ENCODE measurements at places on chromosomes 4 and X.

- DNase-seq: no peak
Observed at GRCh38 chrX:32871636-32872035, 339.7 kb downstream of the DMD start.

- no peak for DNase-seq
Observed at GRCh38 chr4:168725930-168726329, 229.1 kb downstream of the PALLD start.

DNA sequence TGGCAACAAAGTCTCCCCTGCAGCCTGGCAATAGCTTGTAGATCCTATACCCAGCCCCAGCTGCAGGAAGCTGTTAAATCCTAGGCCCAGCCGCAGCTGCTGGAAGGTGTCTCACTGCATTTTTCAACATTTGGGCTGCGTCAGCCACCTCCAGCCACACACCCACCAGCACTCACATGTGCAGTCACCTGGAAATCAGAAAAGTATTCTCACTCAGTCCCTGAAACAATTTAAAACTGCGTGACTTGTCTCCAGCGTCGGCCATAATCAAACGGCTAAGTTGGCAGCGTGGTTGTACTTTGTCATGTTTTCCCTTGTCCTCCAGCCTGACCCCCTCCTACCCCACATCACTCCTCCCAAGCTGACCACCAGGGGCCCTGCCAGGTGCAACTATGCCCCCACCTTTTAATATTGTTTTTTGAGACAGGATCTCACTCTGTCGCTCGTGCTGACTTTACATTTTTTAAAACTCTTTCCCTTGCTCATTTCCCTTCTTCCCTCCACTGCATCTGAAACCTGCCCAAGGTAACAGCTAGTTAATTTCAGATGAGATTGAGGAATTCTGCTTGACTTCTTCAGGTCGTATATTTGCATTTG lies 97.2 kb upstream of the FRG1 start:
- no peak for DNase-seq

GRCh38 chrX:23732704-23733103 lies 10.4 kb downstream of the ACOT9 start:
- no peak for DNase-seq

DNA sequence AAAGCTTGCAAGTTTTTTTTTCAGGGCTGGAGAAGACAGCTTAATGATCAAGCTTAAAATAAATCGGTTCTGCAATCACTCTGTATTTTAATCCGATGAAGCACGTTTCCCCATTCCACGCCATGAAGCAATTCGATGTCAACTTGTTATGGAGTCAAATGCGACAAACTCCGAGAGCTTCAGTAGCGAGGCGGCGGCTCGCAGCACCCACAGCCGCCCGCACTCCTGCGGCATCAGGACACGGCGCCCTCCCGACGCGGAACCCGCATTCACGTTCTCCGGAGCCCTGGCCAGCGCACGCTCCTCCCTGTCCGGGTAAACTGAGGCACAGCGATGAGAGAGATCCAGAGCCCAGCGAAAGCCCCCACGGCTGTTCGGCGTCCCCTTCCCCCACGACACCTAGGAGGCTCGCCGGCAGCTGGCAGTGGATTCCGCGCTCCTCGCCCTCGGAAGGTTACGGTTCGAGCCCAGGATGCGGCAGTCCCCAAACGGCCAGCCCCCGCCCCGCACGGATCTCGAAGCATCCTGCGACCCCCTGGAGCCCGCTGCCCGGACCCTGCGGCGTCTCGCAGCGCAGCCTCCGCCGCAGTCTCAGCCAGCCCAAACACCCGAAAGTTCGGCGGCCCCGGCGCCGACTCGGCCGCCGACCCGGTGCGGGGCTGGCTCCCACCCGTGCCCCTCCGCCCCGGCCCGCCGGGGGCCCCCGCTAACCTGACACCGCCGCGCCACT lies 507 bp downstream of the MFAP3L start:
- DNase-seq: no peak

- no peak for DNase-seq
Observed at GRCh38 chr4:158032733-158033415, 140.0 kb downstream of the GASK1B start.

DNA sequence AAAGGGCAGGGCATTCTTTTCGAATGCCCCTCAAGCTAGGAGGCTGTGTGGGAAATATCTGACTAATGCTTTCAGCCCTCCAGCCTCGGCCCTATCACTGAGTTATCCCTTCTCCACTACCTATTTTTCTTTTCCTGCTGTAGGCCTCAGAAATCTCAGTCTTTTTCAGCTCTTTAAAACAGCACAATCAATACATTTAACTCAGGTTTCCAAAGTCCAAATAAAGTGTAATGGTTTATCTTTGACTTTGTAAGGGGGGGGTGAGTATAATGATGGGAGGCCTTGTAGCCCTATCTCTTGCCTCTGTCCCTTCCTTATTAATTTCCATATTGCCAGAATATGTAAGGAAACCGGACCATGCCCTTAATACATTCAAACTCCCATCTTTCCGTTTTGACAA lies 1.6 kb upstream of the WNK3 start:
- DNase-seq: no peak

DNA sequence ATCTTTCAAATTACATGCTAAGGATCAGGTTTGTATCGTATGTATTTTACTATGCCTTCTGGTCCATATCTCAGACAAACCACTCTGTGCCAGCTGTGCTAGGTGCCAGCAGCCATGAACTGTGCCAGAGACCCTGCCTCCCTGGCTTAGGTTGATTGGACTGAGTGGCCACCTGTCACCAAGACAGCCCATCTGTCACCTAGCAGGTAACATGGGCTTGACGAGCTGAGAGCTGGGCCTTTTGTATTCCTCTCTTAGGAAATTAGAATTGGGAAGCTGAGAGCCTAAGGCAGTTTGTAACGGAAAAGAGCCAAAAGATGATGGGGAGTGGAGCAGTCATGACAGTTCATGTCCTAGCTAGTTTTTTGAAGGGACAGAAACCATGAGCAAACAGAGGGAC lies 42.5 kb downstream of the TMEM164 start:
- DNase-seq: no peak

- DNase-seq: peak; percentile 47
Observed at GRCh38 chr4:555566-556275, 20.4 kb downstream of the TMEM271 start.

DNA sequence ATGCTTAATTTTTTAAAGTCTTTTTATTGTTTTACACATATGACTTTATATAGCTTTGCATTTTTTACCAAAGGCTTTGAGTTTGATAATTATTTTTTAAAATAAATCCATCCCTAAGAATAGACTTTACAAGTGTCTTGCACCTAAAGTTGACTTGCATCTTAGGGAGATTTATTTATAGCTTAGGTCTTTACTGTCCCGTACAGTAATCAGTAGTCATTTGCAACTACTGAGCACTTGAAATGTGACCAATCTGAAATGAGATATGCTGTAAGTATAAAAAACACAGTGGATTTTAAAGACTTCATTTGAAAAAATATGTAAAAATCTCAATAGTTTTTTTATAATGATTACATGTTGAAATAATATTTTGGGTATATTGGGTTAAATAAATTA lies 19.2 kb downstream of the TBC1D1 start:
- DNase-seq: no peak

DNA sequence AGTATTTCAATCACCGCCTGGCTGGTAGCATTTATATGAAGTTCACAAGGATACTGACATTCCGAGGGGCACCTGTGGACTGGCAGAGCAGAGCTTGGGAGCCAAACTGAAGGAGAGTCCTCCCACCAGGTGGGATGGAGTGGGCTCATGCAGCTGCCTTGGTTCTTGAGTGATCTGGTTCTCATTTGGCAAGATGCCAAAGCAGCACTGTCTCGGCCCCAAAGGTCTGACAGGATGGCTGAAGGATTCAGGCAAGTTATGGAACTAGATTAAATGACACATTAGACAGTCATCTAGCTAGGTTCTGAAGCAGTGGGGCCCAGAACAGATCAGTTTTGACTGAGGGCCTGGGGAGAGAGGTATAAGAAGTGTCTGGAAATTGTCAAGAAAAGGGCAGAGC lies 3.2 kb downstream of the FGF16 start:
- no peak for DNase-seq

DNA sequence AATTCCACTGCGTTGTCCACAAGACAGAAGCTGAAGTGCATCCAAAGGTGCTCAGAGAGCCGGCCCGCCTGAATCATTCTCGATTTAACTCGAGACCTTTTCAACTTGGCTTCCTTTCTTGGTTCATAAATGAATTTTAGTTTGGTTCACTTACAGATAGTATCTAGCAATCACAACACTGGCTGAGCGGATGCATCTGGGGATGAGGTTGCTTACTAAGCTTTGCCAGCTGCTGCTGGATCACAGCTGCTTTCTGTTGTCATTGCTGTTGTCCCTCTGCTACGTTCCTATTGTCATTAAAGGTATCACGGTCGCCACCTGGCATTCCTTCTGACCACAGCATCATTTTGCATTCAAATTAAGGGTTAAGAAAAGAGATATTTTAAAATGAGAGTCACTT lies 115.5 kb downstream of the NFKB1 start:
- no peak for DNase-seq

GRCh38 chrX:40127052-40127451 lies 29.3 kb upstream of the BCOR start:
- no peak for DNase-seq

GRCh38 chrX:41522081-41522480 lies 74.9 kb downstream of the NYX start:
- no peak for DNase-seq

DNA sequence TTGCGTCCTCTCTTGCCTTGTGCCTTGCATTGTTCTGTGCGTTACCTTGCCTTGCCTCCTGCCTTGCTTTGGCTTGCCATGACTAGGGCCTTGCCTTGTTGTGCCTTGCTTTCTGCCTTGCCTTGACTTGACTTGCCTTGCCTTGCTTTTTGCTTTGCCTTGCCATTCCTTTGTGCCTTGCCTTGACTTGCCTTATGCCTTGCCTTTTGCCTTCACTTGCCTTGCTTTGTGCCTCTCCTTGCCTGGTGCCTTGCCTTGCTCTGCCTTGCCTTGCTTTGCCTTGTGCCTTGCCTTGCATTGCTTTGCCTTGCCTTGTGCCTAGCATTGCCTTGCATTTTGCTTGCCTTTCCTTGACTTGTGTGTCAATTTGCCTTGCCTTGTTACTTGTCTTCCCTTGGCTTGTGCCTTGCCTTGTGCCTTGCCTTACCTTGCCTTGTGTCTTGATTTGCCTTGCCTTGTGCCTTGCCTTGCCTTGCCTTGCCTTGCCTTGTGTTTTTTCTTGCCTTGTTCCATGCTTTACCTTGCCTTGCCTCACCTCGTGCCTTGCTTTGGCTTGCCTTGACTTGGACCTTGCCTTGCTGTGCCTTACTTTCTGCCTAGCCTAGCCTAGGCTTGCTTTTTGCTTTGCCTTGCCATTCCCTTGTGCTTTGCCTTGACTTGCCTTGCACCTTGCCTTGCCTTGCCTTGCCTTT lies 95.8 kb downstream of the TAB3 start:
- no peak for DNase-seq

DNA sequence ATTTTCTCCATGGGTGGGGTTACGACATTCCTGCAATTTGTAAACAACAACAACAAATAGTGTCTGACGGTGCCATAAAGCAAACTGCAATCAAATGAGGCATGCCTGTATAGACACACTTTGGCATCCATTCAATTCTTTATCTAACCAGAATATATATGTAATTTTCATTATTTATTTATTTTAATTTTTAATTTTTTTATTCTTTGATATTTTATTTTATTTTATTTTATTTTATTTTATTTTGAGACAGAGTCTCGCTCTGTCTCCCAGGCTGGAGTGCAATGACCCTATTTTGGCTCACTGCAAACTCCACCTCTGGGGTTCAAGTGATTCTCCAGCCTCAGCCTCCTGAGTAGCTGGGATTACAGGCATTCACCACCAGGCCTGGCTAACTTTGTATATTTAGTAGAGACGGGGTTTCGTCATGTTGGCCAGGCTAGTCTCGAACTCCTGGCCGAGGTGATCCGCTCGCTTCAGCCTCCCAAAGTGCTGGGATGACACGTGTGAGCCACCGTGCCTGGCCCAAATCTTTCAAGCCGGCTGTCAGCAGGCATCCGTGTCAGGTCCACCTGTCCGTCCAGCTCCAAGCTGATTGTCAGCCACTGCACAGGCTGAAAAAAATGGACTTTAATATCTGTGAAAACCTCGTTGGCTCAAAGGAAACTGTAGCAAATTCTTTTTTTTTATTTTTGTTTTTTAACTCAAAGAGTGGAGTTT lies 200.8 kb downstream of the ASMT start:
- no peak for DNase-seq

- DNase-seq: no peak
Observed at GRCh38 chr4:138113819-138114400, 128.2 kb downstream of the SLC7A11 start.

GRCh38 chr4:91894006-91894405 lies 409.8 kb upstream of the GRID2 start:
- no peak for DNase-seq

DNA sequence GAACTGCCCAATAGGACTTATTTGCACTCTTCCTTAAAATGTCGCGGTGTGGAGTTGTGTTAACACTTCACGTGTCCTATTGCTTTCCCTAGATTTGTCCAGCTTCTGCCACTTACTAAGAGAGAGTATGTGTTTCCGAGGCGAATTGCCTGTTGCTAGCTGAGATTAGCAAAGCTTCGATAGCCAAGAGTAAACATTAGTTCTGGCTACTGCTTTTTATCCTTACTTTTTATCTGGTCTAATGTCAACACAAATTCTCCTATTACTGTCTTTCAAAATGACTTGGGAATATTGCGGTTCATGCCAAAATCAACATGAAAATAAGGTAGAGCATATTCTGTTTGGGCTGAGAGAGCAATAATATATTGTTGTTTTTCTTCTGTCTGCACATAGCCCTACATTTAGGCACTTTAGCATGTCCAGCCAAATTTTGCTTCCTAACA lies 90.4 kb upstream of the VEGFC start:
- no peak for DNase-seq

DNA sequence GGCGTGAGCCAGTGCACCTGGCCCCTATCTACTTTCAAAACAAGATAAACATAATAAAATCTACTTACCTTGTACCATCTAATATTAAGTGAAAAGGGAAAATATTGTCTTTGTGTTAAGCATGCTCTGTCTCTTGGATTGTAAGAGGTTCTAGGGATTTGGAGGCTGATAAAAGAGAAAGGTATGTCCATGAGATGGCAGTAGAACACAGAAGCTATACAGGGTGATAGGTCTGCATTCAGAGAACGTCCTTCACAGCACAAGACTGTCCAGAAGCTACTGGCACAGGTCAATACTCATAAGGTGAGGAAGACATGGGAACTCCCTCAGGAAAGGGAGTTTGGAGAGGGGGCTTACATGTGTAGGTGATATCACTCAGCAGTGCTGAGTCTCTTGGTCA lies 135.5 kb downstream of the TMEM47 start:
- no peak for DNase-seq

- no peak for DNase-seq
Observed at GRCh38 chrX:150219374-150220185, 143.5 kb upstream of the MAMLD1 start.

- DNase-seq: no peak
Observed at GRCh38 chr4:879729-880077, 52.4 kb downstream of the GAK start.

DNA sequence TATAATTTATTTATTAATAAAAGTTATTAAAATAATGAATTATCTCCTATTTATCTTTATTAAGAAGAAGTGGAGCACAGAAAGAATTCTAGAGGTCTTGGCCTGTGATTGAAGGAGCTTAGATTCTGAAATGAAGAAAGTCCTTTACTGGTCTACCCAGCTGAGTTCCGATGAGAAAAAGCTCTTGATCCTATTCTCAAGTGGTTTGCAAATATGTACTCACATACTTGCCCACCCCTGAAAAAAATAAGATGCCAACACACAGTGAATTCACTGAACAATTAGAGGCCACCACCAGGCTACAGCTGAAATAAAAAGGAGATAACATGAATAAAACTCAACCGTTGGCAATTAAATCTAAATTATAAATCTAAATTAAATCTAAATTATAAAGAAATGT lies 253.4 kb downstream of the MAPK10 start:
- no peak for DNase-seq

GRCh38 chr4:3009422-3009821 lies 46.1 kb downstream of the GRK4 start:
- DNase-seq: no peak

Measured in vagina (tissue), 2 donors.